ENCODE measurements at places on chromosomes 7 and 10.

DNA sequence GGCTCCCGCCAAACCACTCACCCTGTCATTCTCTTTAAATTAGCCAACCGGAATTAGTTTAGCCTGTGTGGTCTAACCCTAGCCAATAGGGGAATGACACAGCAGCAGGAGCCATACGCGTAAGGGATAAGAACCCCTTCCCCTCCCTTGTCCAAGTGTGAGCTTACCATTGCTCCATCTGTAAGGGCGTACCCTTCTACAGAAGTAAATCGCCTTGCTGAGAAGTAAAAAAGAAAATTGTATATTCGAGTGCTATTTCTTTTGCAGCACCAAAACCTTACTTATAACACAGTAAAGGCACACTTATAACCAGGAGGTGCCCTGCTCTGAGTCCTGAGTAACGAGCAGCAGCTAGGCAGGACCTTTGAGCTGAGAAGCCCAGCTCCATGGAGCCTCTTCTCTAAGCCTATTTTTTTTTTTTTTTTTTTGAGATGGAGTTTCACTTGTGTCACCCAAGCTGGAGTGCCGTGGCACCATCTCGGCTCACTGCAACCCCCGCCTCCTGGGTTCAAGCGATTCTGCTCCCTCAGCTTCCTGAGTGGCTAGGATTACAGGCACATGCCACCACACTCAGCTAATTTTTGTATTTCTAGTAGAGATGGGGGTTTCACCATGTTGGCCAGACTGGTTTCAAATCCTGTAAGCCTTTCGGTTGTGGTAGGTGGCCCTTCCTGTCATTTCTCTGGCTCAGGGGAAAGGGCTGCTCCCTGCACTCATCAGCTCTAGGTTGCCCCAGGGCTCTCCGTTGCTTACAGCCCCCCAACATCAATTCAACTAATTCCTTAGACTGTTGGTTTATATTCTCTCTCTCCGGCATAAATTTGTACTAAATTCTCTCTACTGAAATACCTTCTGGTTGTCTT is 73.3 kb downstream of the NSUN6 start:
- H3K4me3 ChIP-seq = no peak overlapping the region
- DNase-seq = no peak
- peaks cover 14% of the 10 kb centered on the region for H3K4me1 ChIP-seq
- no peaks in the 10 kb centered on the region for H3K27me3 ChIP-seq

DNA sequence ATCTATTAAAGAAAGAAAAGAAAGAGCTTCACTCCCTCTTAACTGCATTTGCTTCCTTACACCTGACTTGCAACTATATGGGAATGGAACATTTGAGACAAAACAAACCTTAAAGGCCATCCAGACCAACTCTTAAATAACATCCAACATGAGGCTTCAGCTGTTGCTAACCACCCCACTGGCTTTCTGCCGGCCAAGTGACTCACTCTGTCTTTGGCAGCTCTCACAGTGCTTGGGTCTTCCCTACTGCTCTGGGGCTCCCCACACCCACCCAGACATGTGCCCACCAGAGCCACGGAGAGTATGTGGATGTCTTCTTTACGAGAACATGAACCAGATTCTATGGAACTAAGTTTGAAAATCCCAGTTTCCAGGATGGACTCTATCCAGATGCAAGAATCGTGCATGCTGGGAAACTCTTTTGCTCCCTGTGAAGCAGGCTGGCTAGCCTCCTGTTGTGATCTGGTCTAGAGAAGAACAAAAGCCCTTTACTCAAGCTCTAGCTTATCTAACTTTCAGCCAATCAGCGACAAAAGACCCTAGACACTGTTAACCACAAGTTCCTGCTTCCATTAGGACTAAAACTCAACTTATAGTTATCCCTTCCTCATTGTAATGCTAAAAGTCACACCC is 245.7 kb downstream of the TCERG1L start:
- peaks cover 47% of the 10 kb centered on the region for H3K36me3 ChIP-seq
- no peak for DNase-seq
- peaks cover 17% of the 10 kb centered on the region for H3K4me1 ChIP-seq
- no peak overlapping the region for H3K4me3 ChIP-seq

DNA sequence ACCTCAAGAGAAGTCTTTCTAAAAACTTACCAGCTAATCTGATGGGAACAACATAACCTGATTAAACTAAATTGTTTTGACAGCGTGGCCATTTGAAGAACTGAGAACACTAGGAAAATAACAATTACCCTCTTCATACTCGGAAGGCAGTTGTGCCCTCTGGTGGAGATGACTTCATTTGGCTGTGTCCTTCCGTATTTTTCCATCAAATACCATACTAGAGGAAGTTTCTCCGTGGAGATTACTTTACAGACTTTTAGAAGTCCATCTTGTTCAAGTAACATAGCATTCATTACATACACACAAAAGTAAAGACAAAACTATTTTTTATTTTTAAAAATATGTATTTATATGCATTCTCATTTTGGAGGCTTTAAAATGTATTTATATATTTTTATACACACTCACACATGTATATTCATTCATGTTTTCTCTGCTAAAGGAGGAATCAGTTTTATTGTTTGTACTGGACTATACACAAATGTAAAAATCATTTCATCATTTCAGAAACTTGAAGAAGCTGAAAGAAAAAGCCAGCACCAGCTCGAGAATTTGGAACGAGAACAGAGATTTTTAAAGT is 25.2 kb downstream of the SMNDC1 start:
- H3K36me3 ChIP-seq = peaks cover 6% of the 10 kb centered on the region
- H3K27ac ChIP-seq = peak overlapping the region; percentile 45
- DNase-seq = peak; percentile 20
- no peaks in the 10 kb centered on the region for H3K27me3 ChIP-seq
- H3K4me3 ChIP-seq = no peak overlapping the region
- H3K4me1 ChIP-seq = peaks cover 12% of the 10 kb centered on the region

- peaks cover 6% of the 10 kb centered on the region for H3K4me1 ChIP-seq
- H3K36me3 ChIP-seq = 0 out of 2 replicates have a peak, but pooled peaks cover 2% of the 10 kb centered on the region
- H3K27ac ChIP-seq = no peak overlapping the region
These were observed 196.0 kb downstream of the RNLS start for GRCh38 chr10:88386821-88387773.

GRCh38 chr7:128383776-128384175 is 22.3 kb upstream of the PRRT4 start:
- H3K27me3 ChIP-seq = peaks cover 23% of the 10 kb centered on the region
- peaks cover 17% of the 10 kb centered on the region for H3K4me1 ChIP-seq
- no peak overlapping the region for H3K27ac ChIP-seq
- H3K4me3 ChIP-seq = no peak overlapping the region
- DNase-seq = no peak
